ENCODE measurements at places on chromosomes 16 and 17.

DNA sequence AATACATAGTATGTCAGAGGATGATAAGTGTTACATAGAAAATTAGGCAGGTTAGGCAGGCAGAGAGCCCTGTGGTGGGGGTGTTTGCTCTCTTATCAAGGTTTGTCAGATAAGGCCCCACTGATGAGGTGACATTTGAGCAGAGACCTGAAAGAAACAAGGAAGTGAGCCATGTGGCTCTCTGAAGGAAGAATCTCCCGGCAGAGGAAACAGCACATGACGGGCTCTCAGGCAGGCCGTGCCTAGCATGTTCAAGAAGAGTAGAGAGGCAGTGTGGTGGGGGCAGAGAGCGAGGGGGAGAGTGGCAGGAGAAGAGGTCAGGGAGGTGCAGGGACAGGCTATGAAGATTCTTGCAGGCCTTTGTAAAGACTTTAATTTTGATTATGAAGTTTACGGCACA, 82.0 kb upstream of the ASIC2 start:
- no peak for DNase-seq

DNA sequence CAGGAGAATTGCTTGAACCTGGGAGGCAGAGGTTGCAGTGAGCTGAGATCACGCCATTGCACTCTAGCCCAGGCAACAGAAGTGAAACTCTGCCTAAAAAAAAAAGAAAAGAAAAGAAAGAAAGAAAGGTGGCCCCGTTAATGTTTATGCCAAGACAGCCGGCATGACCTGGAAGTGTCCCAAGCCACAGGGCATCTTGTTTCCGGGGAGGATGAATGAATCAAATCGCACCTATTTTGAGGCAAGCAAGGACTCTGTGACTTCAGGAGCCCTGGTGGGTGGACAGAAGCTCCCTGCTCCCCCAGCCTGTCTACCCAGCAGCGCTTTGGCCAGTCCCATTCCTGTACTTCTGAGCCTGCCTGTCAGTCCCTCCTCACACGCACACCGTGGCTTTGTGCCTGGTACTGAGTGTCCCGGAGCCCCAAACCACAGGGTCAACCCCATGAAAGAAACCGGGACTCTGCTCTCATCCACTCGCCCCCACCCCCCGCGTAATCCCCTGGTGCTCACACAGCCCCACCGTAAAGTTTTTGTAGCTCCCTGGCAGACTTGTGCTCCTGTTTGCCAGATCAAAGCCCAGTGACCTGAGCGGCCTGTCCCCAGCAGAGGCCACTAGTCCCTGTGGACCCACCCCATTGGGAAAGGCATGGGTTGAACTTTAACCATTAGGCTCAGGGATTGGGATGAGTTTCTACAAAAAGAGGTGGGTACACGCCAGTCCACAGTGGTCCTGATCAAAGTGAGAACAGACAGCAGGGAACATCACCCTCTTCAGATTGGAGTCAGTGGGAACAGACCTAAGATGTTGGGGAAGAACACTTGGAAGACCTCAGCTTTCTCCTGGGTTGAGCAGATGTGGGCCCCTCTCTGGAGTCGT, 19.3 kb downstream of the CD2BP2 start:
- DNase-seq: peak; percentile 58

DNA sequence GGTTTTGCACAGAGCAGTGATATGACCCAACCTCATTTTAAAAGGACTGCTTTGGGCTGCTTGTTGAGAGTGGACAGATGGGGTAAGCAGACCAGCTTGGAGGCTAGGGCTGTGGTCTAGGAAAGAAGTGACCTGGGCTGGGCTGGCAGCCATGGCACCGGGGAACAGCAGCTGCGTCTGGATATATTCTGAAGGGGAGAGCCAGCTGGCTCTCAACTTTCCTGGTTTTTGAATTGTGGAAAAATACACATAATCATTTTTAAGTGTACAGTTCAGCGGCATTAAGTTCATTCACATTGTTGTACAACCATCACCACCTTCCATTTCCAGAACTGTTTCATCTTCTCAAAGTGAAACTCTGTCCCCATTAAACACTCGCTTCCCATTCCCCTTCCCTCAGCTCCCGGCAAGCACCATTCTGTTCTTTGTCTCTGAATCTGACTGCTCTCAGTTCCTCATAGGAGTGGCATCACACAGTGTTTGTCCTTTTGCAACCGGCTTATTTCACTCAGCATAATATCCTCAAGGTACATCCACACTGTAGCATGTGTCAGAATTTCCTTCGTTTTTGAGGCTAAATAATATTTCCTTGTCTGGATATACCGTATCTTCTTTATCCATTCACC, 113.2 kb downstream of the SPECC1 start:
- DNase-seq: no peak

- DNase-seq: no peak
Observed at GRCh38 chr17:19973156-19973555, 4.5 kb downstream of the AKAP10 start.

DNA sequence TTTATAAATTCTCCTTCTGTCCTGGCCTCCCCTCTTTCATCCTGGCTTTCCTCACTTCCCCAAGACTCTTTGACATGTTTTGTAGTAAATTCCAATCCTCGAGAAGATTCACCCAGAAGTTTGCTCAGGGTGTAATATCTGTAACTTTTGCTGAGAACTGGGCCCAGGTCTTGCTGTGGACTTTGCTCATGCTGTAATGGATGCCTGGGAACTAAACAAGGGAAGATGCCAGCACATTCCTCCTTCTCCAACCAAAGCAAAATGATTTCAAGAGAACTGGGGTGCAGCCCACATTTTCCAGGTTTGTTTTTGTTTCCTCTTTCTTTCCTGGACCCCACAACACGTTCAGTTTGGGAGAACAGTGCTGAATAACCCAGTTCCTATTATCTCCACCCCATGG, 6.6 kb upstream of the SALL1 start:
- no peak for DNase-seq

GRCh38 chr17:32103476-32104113, 38.7 kb upstream of the RHOT1 start:
- DNase-seq: no peak

- DNase-seq: no peak
Observed at GRCh38 chr17:72344613-72345012, 223.8 kb downstream of the SOX9 start.

- no peak for DNase-seq
Observed at GRCh38 chr17:26773189-26774188, 520.4 kb upstream of the WSB1 start.

- DNase-seq: no peak
Observed at GRCh38 chr17:77873500-77874302, 84.8 kb upstream of the TNRC6C start.

GRCh38 chr16:56525236-56525635, 5.4 kb upstream of the BBS2 start:
- DNase-seq: no peak

GRCh38 chr17:79956853-79957252, 78.8 kb downstream of the TBC1D16 start:
- DNase-seq: no peak

- no peak for DNase-seq
Observed at GRCh38 chr17:83078378-83079351, 744 bp upstream of the METRNL start.

DNA sequence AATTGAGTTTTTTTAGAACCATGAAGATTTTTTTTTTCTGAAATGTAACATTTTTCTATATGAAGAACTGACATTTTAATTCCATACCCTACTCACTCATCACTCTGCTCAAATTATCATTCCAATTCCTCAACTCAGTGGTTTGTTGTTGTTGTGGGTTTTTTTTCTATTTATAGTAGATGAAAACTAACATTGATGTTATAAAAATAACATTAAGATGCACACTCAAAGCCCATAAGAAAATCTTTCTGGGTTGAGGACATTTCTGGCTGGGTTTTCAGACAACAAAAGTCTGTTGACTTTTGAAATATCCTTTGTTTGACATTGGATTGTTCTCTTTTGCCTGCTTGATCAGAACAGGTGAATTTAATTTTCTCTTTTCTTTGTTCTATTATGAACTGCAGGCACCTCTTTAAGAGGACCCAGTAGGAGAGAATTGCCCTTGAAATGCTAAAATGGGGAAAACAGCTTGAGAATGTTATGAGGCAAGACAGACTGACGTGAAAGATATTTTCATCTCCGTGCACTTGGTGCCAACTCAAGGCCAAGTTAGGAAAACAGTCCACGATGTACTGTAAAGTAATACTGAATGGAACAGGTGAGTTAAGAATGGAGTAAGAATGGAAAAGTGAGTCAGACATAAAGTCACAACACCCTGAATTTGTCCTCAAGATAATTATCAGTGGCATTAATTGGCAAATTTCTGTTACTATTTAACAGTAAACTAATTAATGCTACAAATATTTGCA, 16.1 kb upstream of the ABCA5 start:
- no peak for DNase-seq

DNA sequence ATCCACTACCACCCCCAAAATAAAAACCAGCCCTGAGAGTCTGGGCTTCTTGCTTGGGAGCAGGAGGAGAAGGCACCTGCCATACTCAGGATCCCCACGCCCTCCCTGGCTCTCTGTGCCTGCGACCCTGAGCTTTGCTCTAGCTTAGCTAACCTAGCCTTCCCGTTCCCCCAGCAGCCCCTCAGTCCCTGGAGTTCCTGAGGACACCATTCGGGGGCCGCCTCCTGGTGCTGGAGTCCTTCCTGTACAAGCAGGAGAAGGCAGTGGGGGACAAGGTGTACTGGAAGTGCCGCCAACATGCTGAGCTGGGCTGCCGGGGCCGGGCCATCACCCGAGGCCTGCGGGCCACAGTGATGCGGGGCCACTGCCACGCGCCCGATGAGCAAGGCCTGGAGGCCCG, 18.5 kb downstream of the FLYWCH1 start:
- no peak for DNase-seq

DNA sequence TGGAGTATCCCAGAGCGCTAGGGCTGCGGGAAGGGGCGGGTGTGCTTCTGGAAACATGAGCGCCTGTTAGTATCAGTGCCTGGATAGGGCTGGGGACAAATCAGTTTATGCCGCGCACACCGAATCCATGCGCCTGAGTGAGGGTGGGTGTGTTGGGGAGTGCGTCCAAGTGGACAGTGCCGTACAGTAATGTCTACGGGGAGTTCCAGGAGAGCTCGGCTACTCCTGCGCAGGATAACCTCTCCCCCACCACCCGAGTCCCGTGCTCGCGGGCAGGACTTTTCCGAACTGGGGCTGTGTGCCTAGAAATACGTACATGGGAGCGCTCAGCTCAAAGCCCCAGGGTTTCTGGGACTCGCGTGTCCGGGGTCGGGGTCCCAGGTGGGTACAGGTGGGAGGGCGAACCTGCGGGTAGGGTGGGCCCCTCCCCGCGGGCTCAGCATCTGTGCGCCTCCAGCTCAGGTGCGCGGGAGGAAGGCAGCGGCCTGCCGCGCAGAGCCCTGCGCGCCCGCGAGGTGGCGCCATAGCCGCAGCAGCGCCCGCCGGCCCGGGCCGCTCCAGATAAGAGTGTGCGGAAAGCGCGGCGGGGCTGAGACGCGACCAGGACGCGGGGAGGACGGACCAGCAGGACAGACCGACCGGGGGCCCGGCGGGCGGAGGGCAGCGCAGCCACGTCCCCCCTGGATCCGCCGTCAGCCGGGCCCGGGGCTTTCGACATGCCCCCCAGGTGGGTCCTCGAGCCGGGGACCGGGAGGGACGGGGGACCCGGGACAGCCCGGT, at the start of gene HIC1:
Gene HIC1, plus strand, starts transcription at position 592 of the 780 bp plus-strand sequence. CDS start 1,588 bp downstream, outside the sequence.
- DNase-seq: peak; percentile 73

DNA sequence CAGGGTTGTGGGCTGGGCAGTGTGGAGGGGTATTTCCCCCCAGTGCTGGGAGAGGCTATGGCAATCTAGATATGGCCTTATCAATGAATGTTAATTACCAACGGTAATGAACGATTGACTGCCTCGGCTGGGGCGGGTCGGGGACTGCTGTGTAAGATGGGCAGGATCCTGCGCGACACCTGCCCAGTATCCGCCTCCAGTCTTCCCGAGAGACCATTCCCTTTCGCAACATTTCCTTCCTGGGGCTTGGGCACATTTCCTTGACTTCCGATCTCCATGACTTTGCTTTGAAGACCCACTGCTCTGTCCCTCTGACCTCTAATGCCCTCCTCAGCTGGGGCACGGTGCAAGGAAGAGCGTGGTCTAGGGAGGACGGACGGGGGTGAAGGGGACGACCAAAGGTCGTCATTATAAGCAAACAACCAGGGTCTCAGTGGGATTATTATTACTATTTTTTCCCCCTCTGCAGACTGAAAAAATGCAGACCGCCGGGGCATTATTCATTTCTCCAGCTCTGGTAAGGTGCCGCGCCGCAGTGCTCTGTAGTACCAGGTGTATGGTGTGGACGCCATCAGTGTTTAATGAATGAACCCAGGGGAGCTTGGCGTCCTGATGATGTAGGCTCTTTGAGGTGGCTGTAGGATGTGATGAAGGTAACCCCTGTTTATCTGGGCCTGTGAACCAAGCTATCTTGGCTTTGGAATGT, 506 bp downstream of the ATP5MC1 start:
- peak; percentile 58 for DNase-seq

GRCh38 chr16:27721531-27722181, 171.7 kb downstream of the KATNIP start:
- peak; percentile 95 for DNase-seq

DNA sequence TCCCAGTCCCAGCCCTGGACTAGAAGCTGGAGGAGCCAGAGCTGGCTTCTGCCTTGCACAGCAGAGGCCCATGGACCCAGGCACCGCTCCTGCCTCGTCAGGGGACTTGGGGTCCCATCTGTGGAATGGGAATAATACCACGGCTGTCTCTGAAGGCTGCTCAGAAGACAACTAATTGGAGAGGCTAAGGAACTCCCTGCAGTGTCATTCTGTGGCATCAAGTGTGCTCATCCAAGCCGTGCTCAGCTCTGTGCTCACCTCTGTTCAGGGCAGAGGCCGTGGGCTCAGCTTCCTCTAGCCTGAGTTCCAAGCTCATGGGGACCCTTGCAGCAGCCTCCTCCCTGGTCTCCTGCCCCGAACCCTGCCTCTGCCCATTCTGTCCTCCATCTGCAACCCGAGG, 31.8 kb downstream of the BEAN1 start:
- DNase-seq: no peak

DNA sequence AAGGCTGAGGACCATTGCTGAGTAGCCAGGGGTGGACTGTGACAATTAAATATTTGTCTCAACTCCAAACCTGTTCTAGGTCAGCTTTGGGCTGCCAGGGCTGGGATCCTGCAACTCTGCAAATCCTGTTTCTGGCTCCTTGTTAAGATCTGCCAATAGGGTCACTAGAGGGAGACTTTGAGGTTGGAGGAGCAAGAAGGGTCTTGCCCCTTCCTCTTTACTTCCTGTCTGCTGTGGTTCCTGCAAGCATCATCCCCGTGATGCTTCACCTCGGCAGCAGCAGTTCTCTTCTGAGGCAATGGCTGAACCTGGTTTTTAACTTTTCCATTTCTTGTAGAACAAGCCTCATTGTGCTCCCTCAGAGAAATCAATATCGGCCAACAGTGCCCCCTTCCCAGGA, 124.6 kb downstream of the IRX5 start:
- DNase-seq: peak; percentile 13

- no peak for DNase-seq
Observed at GRCh38 chr17:29744121-29744520, 121.4 kb upstream of the CORO6 start.

DNA sequence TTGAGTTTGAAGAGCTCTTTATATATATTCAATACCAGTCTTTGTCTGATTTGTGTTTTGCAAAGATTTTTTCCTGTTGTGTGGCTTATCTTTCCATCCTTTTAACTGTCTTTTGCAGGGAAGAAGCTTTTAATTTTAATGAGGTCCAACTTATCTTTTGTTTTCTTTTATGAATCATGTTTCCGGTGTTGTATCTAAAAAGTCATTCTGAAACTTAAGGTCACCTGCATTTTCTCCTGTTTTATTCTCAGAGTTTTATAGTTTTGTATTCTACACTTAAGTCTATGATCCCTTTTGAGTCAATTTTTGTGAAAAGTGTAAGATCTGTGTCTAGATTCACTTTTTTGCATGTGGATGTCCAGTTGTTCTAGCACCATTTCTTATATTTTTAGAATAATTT, 24.6 kb upstream of the COX10 start:
- no peak for DNase-seq

- no peak for DNase-seq
Observed at GRCh38 chr17:38939987-38940386, 14.6 kb downstream of the LASP1NB start.

Measured in NB4 (cell line).